Epithelial cell of proximal tubule (primary cell): ENCODE measurements at places on chromosomes 6 and 20. TPM values are rescaled to one million over a fixed set of nuclear protein-coding genes. Genes with fewer than 3 reads are reported as not detected.

Gene BMP7
- 3.7 and 5.5 TPM in 2 replicates for total RNA-seq

Gene TCP11
- total RNA-seq, result 0.29 TPM in 1 of 2 replicates, not detected in the other

Gene TFEB
- total RNA-seq, result 2.4 and 3.3 TPM in 2 replicates

Gene TTI1
- total RNA-seq, result 14.3 and 29.2 TPM in 2 replicates

Gene BPIFB1
- total RNA-seq, result not detected in 2 replicates

Gene TRIM10
- not detected in 2 replicates for total RNA-seq

Gene PTK6
- not detected in 2 replicates for total RNA-seq

Gene MAP7
- 12.9 and 16.1 TPM in 2 replicates for total RNA-seq

Gene CRISP3
- total RNA-seq, result not detected in 2 replicates

Gene SUMO4
- not detected in 2 replicates for total RNA-seq

Gene TEAD3
- 15.3 and 19.1 TPM in 2 replicates for total RNA-seq

Gene VGLL2
- total RNA-seq, result not detected in 2 replicates

Gene HIVEP1
- 5.9 and 14.2 TPM in 2 replicates for total RNA-seq

Gene C2
- not detected in 2 replicates for total RNA-seq

Gene ZNF292
- 6.4 and 12.5 TPM in 2 replicates for total RNA-seq

Gene LAMA5
- total RNA-seq, result 103 and 240 TPM in 2 replicates
